Stimulated activated CD4-positive, alpha-beta T cell treated with anti-CD3 and anti-CD28 coated beads, Interleukin-1b, Interleukin-23, amount 100 ng/mL, for 1 hour (primary cell): ENCODE measurements at places on chromosomes 5 and 9.

- DNase-seq = no peak
Measured at GRCh38 chr5:79183617-79184016, 52.3 kb upstream of the JMY start.

DNA sequence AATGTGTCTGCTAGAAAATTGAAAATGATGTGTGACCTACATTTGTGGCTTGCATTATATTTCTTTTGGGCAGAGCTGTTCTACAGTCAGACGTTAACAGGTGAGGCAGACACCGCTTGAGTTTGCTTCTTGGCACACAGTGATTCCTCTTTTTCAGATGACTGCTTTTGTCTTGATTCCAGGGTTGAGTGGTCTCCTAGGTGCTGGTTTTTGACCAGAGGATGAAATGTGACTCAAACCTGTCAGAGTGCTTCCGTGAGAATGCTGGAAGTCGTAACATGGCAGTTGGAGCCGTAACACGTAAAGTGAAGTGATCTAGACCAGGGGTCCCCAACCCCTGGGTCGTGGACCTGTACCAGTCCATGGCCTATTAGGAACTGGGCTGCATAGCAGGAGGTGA lies 28.3 kb upstream of the NDFIP1 start:
- no peak for DNase-seq

DNA sequence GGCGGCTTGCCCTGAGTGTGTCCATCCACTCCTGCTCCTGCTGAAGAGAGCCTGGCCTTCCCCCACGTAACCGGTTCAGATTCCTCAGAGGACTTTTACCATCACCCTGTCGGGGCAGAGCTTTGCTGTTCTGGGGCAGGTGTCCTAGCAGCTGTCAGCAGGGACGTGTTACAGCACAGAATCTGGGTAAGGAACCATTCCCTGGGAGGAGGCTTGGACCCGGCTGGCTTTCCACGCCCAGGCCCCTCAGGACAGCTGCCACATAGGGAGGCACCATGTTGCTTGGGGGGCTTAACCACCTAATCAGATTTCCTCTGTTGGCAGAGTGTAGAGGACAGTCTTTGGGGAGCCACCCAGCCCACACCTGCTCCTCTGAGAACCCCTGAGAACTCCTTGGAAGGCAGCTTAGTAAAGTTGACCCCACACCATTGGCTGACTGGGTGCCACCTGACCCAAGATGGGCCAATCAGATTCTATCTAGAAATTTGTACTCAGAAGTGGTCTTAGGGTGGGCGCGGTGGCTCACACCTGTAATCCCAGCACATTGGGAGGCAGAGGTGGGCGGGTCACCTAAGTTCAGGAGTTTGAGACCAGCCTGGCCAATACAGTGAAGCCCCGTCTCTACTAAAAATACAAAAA lies 23.3 kb upstream of the EEIG1 start:
- DNase-seq = no peak

DNA sequence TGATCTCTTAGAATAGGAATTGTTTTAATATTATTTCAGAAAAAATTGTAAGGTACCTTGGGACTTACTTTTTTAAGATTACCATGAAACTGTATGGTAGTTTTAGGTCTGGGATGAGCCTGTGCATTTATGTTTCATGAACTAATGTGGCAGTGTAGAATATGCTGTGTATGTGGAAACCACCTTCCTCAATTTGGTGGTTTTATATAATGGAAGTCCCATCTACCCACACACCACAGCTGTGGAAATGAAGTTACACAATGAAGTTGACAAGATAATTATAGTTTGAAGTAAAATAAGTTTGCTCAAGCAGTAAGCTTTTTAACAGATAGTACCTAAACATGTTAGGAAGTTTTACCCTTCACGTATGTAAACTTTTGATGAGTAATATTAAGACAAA lies 24.4 kb downstream of the WDR36 start:
- no peak for DNase-seq

GRCh38 chr5:109725135-109725534 lies 35.4 kb downstream of the MAN2A1 start:
- DNase-seq = no peak

GRCh38 chr5:137245438-137245837 lies 253.7 kb downstream of the SPOCK1 start:
- no peak for DNase-seq

- no peak for DNase-seq
Measured at GRCh38 chr5:123303802-123304201, 119.4 kb downstream of the CEP120 start.

- DNase-seq = no peak
Measured at GRCh38 chr5:5343568-5343967, 78.9 kb upstream of the ICE1 start.

DNA sequence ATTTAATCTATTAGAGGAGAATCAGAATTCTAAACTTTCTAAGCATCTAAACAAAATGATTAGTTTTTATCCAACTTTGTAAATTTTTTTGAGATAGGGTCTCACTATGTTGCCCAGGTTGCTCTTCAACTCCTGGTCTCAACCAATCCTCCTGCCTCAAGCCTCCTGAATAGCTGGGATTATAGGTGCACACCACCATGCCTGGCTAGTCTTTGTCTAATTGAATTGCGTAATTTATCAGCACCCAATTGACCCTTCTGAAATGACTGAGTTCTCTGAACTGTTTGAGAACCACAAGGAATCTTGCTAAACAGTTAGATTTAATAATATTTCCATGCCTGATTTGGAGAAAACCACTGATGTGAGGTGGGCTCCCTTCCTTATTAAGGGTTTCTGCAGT lies 75.7 kb downstream of the PJA2 start:
- no peak for DNase-seq

GRCh38 chr9:124010303-124010664 lies 1.3 kb upstream of the LHX2 start:
- no peak for DNase-seq

- no peak for DNase-seq
Measured at GRCh38 chr5:81854915-81855314, 104.0 kb upstream of the SSBP2 start.

- no peak for DNase-seq
Measured at GRCh38 chr5:151068433-151069197, 12.2 kb downstream of the TNIP1 start.

- DNase-seq = no peak
Measured at GRCh38 chr9:13424204-13424603, 144.7 kb upstream of the MPDZ start.

- no peak for DNase-seq
Measured at GRCh38 chr5:163504079-163504931, 1.1 kb upstream of the MAT2B start.

- no peak for DNase-seq
Measured at GRCh38 chr5:27241564-27242257, 203.3 kb upstream of the CDH9 start.

GRCh38 chr5:36521838-36522745 lies 84.3 kb upstream of the SLC1A3 start:
- no peak for DNase-seq
